ENCODE measurements at places on chromosomes 1 and 21. TPM values are rescaled to one million over a fixed set of nuclear protein-coding genes. Genes with fewer than 3 reads are reported as not detected.

GADD45A gene
- total RNA-seq: 158 TPM

GSTM5 gene
- total RNA-seq: 5.7 TPM

TMCO2 gene
- not detected for total RNA-seq

MTARC2 gene
- 18.2 TPM for total RNA-seq

PDC gene
- total RNA-seq: not detected

HEYL gene
- 35.4 TPM for total RNA-seq

ACKR1 gene
- total RNA-seq: 226 TPM

S100A16 gene
- total RNA-seq: 72.8 TPM

NCAM2 gene
- total RNA-seq: 8.7 TPM

TMEM222 gene
- total RNA-seq: 32.4 TPM

OLFML3 gene
- 19.8 TPM for total RNA-seq

KCNE2 gene
- 2.4 TPM for total RNA-seq

RPTN gene
- total RNA-seq: not detected

OR6N1 gene
- not detected for total RNA-seq

BSND gene
- total RNA-seq: not detected

RIMKLA gene
- total RNA-seq: 1.3 TPM

DMBX1 gene
- not detected for total RNA-seq

CELF3 gene
- not detected for total RNA-seq

CFHR4 gene
- not detected for total RNA-seq

DESI2 gene
- 35.4 TPM for total RNA-seq

WDR77 gene
- total RNA-seq: 17.1 TPM

OXCT2 gene
- not detected for total RNA-seq

RXFP4 gene
- total RNA-seq: not detected

PAX7 gene
- not detected for total RNA-seq

ASPM gene
- total RNA-seq: 1.6 TPM

CEPT1 gene
- total RNA-seq: 41.3 TPM

NOC2L gene
- 35.8 TPM for total RNA-seq

SLC16A4 gene
- total RNA-seq: 23.2 TPM

PDE4DIP gene
- 168 TPM for total RNA-seq

OR2L13 gene
- not detected for total RNA-seq

FAM151A gene
- total RNA-seq: not detected

KCNJ15 gene
- total RNA-seq: 2.7 TPM

GNAT2 gene
- not detected for total RNA-seq

GJB4 gene
- total RNA-seq: not detected

VTCN1 gene
- 0.23 TPM for total RNA-seq

GPR37L1 gene
- 0.06 TPM for total RNA-seq

TMCC2 gene
- total RNA-seq: 8.2 TPM

CHRNB2 gene
- not detected for total RNA-seq

WNT3A gene
- not detected for total RNA-seq

LMX1A gene
- total RNA-seq: not detected

PGLYRP4 gene
- total RNA-seq: not detected

BRINP3 gene
- not detected for total RNA-seq

CHI3L2 gene
- 12.5 TPM for total RNA-seq

All from aorta (tissue), 5 donors.